ENCODE measurements at places on chromosomes 6 and 20.

DNA sequence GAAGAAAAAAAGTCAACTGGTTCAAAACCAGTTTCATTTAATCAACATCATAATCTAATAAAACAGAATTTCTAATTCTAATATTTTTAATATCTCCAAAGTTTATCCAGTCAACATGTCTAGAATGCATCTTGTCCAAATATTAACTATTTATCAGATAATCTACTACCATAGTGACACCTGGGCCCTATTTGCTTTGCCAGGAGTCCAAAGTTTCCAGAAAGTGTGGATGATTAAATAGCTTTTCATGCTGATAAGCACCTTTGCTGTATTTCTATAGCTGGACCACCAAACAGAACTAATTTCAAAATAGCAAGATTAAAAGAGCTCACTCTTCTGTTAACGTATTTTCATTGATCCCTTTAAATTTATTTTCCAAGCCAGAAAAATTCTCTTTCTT lies 12.3 kb upstream of the TAAR1 start:
- DNase-seq = no peak

- DNase-seq = no peak
Observed at GRCh38 chr6:106530502-106530901, 98.8 kb downstream of the RTN4IP1 start.

- DNase-seq = no peak
Observed at GRCh38 chr20:37189416-37190016, 10.2 kb upstream of the MROH8 start.

DNA sequence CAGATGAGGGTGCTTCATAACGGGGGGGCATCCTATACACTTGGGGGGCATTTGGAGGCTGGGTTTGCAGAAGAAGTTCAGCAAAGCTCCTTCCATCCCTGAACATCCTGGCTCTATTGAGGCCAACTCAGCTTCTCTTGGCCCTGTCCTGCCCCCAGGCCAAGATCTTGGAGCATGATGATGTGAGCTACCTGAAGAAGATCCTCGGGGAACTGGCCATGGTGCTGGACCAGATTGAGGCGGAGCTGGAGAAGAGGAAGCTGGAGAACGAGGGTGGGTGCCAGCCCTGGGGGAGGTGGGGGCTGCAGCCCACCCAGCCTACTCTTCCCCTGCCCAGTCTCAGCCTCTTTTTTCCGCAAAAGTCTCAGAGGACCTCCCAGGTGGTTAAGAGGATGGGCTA lies 17.2 kb downstream of the GDAP1L1 start:
- DNase-seq = no peak

DNA sequence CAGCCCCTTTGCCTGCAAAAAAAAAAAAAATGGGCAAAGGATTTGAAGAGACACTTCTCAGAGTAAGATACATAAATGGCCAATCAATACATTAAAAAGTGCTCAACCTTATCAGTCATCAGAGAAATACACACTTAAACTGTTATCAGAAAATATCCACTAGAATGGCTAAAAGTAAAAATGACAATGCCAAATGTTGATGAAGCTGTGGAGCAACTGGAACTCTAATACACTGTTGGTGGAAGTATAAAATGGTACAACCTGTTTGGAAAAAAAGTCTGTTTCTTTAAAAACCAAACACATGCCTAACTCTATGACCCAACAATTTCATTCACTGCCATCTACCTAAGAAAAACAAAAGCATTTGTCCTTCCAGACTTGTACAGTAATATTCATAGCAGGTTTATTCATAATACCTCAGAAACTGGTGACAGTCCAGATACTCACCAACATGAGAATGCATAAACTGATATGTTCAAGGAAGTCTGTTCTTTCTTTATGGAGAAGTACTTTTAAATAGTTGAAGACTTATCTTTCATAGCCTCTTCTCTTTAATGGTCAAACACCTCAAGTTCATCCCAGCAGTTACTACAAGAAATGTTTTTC lies 378.4 kb upstream of the RUNX2 start:
- DNase-seq = no peak

DNA sequence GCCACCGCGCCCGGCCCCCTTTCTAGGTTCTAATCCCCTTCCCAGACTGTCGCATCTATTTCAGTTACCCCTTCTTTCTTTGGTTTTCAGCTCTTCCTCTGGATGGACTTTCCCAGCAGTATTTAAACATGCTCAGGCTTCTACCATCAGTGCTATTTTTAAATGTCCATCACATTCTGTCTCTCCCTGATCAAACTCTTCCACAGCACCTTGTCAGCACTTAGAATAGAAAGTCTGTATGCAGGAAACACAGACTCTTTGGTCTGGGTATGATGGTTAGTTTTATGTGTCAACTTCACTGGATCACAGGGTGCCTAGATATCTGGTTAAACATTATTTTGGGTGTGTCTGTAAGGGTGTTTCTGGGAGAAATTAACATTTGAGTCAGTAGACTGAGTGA lies 297.8 kb upstream of the ECI2 start:
- no peak for DNase-seq

DNA sequence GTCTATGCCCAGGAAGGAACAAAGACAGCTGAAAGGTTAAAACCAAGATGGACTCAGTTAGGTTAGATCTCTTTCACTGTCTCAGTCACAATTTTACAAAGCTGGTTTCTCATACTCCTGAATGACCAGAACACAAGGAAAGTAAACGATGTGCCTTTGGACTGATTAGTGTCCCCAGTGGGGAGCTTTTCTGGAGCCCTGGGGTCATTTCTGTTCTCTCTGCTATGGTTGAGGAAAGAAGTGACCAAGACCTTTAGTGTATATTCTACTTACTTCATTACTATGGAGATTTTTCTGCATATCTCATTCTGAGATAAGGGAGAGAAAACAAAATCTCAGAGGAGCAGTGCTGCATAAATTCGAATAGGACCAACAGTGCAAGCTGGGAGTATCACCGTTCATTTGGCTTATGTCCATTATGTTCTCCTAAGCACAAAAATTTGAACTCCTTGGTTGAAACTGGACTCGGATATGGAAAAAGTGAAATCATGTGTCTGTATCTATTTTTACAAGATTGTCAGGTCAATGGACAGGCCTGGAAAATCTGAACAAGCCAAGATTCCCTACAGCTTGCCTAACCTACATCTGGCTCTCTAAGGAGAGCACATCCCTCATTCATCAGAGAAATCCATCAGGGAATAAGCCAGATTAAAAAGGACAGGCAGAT lies 34.4 kb upstream of the ENPP1 start:
- DNase-seq = no peak

- DNase-seq = no peak
Observed at GRCh38 chr6:3036861-3037637, 31.2 kb upstream of the RIPK1 start.

All from central memory CD8-positive, alpha-beta T cell (primary cell).